ENCODE measurements at places on chromosomes 3 and 15.

GRCh38 chr3:71890356-71890931 is 105.5 kb upstream of the PROK2 start:
- no peaks in the 10 kb centered on the region for H3K36me3 ChIP-seq
- H3K27me3 ChIP-seq: peaks cover 4% of the 10 kb centered on the region
- peaks cover 7% of the 10 kb centered on the region for H3K4me1 ChIP-seq
- no peak for DNase-seq
- no peak overlapping the region for H3K4me3 ChIP-seq

DNA sequence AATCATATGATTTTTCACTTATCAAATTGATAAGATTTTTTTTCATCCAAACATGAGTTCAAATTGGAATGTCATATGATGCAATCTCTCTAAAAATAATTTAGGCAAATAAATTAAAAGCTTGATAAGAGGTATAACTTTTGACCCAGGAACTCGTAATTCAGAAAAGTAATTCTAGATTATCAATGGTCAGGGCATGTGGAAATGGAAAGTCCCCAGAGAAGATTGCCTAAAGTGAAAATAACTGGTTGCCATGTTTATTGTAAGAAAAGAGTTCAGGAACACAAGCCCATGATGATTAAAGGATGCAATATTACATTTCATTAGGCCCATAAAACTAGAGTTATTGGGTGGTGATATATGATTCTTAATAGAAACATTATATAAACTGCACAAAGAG is 1514.8 kb downstream of the SI start:
- H3K4me1 ChIP-seq: no peaks in the 10 kb centered on the region
- no peaks in the 10 kb centered on the region for H3K36me3 ChIP-seq
- no peak overlapping the region for H3K27ac ChIP-seq
- no peak overlapping the region for H3K4me3 ChIP-seq

DNA sequence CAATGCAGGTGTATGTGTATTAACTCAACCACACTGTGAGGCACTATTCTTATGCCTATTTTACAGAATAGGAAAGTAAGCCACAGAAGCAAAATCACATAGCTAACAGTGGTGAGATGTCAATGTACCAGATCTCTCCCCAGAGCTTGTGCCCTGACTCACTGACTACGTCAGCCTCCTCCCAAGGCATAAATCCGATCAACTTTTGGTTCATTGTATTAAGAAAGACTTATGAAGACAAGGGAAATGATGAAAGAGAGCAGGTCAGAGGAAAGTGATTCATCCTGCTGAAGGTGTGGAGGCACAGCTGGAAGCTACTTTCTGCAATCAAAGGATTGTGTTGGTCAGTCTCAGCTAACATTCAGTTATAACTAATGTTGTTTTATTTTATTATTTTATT is 33.0 kb upstream of the SV2B start:
- no peaks in the 10 kb centered on the region for H3K36me3 ChIP-seq
- no peaks in the 10 kb centered on the region for H3K4me1 ChIP-seq
- H3K4me3 ChIP-seq: no peak overlapping the region
- H3K27ac ChIP-seq: no peak overlapping the region
- peaks cover 4% of the 10 kb centered on the region for H3K27me3 ChIP-seq
- no peak for DNase-seq

DNA sequence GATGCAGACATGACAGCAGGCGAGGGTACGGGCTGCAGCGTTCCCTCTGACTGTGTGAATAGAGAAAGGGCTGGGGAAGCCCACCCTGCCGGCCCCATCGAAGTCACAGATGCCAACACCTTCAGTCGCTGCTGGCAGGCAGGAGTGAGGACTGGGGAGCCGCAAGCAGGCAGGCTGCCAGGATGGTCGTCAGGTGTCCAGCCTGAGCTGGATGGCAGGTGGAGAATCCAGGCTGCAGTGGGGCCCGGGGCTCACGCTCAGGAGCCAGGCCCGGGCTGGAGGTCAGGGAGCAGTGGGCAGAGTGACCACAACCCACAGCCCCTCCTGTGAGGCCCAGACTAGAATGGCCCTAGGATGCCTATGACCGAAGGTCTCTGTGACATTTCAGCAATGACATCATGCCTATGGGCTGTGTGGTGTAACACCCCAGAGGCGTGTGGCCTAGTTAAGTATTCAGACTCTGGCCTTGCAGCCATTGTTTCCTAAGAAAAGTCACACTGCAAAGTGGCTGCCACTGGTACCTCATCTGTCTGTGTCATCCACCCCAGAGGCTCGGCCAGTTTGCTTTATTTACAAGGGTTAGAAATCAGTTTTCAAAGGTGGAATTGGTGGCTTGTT is 15.7 kb downstream of the PRR23E start:
- no peak overlapping the region for H3K27ac ChIP-seq
- H3K36me3 ChIP-seq: no peaks in the 10 kb centered on the region
- no peaks in the 10 kb centered on the region for H3K4me1 ChIP-seq
- no peak for DNase-seq
- peaks cover 7% of the 10 kb centered on the region for H3K27me3 ChIP-seq
- no peak overlapping the region for H3K4me3 ChIP-seq

DNA sequence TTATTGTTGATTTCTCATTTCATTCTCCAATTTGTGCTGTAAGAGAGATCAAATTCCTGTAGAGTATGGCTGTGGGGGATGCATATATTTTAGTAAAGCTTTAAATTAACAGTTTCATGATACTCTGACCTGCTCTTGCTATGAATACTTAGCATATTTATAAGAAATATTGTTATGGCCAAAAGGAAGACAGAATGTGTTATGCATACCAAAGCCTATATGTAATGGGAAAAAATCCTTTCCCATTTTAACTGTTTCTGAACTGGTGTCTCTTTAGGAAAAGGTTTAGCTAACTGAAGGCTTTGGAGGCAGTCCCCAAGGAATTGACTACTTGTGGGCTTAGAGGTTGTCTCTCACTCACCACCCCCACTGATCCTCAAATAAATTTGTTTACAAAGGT is 59.2 kb downstream of the CADPS start:
- H3K36me3 ChIP-seq: no peaks in the 10 kb centered on the region
- H3K27me3 ChIP-seq: no peaks in the 10 kb centered on the region

DNA sequence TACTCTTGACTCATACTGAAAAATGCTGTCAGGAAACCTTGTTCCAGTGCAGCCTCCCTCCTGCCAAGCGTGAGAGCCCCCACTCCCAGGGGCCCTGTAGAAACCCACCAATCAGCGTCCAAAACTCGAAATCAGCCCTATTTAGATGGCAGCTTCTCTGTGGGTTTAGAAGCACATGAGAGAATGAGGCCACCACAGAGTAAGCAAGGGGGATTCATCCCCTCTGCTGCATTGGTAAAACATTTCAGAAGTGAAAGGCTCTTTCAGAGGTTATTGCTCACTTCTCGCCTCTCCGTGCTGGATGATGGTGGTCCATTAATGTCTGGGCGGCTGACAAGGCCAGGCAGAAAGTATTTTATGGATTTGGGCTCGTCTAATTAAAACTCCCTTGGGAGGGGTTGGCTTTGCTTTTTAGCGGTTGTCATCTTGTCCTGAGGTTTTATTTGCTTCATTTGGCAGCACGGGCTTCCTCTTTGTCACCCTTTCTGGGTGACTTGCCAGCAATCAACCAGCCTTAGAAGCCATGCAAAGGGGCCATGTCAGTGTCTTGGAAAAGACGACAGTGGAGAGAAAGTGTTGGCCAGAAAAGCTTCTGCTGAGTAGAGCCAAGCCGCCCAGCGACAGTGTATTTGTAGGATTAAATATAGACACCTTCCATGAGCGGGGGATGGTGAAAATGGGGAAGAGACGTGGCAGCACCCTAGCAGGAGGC is 145.5 kb downstream of the ATP10A start:
- DNase-seq: no peak
- H3K27me3 ChIP-seq: peaks cover 2% of the 10 kb centered on the region
- H3K4me1 ChIP-seq: peaks cover 3% of the 10 kb centered on the region
- H3K36me3 ChIP-seq: no peaks in the 10 kb centered on the region
- no peak overlapping the region for H3K4me3 ChIP-seq

DNA sequence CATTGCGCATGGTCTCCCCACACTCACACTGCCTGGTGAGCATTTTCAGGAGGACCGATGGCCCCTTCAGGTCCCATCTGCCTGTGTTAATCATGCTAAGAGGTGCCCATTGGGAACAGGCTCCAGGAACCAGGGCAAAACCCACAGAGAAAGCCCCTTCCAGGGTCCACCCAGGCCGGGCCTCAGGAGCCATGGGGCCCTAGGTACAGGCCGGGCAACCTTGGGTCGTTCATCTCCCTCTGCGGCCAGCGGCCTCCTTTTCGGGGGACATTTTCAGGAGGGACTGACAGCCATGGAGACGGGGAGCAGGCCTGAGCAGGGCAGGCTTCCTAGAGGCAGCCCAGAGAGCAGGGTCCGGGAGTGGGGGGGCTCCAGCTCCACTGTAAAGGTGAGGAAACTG is 68.0 kb upstream of the TAMM41 start:
- H3K36me3 ChIP-seq: no peaks in the 10 kb centered on the region
- no peaks in the 10 kb centered on the region for H3K4me1 ChIP-seq

DNA sequence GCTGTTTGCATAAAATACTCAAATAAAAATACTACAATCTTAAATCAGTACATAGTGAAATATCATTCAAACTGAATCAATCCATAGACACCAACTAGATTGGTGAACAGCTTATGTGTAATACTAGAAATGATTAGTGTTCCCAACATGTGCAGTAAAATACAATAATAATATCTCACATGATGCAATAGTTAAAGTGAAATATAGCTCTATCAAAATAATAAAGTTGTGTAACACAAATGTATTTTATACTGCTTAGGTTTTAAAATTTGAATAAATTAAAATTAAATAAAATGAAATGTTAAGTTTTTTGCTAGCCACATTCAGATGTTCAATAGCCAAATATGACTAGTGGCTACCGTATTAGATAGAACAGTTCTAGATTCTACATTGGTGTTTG is 714.1 kb downstream of the ZNF385D start:
- H3K27me3 ChIP-seq: no peaks in the 10 kb centered on the region
- no peaks in the 10 kb centered on the region for H3K4me1 ChIP-seq
- H3K36me3 ChIP-seq: no peaks in the 10 kb centered on the region
- H3K4me3 ChIP-seq: no peak overlapping the region

DNA sequence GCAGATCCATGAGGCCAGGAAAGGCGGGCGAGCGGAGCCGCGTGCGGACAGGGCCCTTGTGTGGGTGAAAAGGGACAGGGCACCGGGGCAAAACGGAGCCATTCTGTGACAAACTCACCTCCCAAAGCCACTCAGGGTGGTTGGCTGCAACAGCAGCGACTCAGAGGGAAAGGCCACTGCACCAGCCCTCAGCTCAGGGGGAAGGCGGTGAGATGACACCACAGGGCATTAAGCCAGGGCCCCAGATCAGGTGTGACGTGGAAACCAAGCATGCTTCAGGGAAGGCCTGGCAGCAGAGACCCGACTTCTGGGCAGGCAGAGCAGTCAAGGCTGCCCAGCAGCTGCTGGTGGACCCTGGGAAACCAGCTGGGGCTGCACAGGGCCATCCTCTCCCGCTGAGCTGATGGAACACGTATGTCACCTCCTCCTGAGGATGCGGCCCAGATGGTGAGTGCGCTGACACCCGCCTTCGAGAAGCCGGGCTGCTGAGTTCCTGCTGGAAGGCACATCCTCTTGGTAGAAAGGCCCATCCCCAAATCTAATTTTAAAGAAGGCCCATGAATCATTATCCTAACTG is 82.3 kb downstream of the CHSY1 start:
- no peak overlapping the region for H3K4me3 ChIP-seq
- H3K27ac ChIP-seq: no peak overlapping the region
- DNase-seq: no peak
- peaks cover 20% of the 10 kb centered on the region for H3K36me3 ChIP-seq

GRCh38 chr3:53137835-53138446 is 7.7 kb upstream of the RFT1 start:
- DNase-seq: no peak
- H3K4me1 ChIP-seq: no peaks in the 10 kb centered on the region

GRCh38 chr15:44596511-44597010 is 59.6 kb downstream of the EIF3J start:
- no peak overlapping the region for H3K27ac ChIP-seq
- H3K4me3 ChIP-seq: no peak overlapping the region
- no peak for DNase-seq
- H3K4me1 ChIP-seq: no peaks in the 10 kb centered on the region

DNA sequence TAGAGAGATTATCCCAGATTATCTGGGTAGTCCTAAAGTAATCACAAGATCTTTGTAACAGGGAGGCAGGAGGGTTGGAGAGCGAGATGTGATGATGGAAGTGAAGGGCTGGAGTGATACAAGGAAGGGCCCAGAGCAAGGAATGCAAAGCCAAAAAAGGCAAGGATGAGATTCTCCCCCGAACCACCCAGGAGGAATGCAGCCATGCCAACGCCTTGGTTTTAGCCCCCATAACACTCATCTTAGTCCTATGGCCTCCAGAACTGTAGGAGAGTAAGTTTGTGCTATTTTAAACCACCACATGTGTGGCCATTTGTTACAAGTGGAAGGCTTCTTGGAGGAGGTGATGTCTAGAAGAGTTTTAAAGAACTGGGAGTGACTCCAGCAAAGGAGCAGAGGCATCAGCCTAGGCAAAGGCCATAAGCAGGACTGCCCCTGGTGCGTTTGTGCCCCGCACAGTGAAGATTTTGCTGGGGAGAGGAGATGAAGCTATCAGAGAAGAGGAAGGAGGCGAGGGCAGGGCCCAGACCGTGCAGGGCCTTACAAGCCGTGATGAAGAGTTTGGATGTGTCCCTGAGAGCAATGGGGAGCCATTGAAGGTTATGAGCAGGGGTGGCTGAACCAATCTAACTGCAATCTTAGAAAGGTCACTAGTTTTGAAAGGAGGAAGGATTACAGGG is 25.3 kb upstream of the CORO2B start:
- peak overlapping the region; percentile 0 for H3K4me3 ChIP-seq
- peaks cover 29% of the 10 kb centered on the region for H3K4me1 ChIP-seq
- H3K27me3 ChIP-seq: peaks cover 8% of the 10 kb centered on the region
- no peaks in the 10 kb centered on the region for H3K36me3 ChIP-seq

- DNase-seq: no peak
- H3K27me3 ChIP-seq: peaks cover 3% of the 10 kb centered on the region
- H3K4me1 ChIP-seq: peaks cover 10% of the 10 kb centered on the region
These were observed 61.5 kb downstream of the SEMA5B start for GRCh38 chr3:122966045-122966444.

GRCh38 chr15:57903626-57904025 is 161.9 kb downstream of the ALDH1A2 start:
- H3K36me3 ChIP-seq: no peaks in the 10 kb centered on the region
- no peak overlapping the region for H3K4me3 ChIP-seq
- no peak for DNase-seq
- H3K4me1 ChIP-seq: no peaks in the 10 kb centered on the region
- H3K27ac ChIP-seq: no peak overlapping the region

DNA sequence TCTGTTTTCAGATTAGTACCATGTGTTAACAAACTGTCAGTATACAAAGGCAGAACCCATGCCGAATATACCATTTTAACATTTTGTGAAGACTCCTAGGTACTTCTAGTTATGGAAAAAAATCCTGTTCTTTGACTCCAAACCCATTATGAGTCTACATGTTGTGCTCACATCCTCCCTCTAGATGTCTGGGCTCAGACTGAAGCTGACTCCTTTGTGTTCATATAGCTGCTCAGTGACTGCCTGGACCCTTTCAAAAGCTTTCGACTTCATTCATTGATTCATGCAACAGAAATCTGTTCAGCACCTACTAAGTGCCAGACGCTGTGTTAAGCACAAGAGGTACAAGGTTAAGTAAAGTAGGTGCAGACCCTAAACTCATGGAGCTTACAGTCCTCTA is 60.5 kb downstream of the MEGF11 start:
- no peaks in the 10 kb centered on the region for H3K4me1 ChIP-seq
- H3K4me3 ChIP-seq: no peak overlapping the region
- H3K27ac ChIP-seq: no peak overlapping the region
